ENCODE measurements at places on chromosomes 3 and 15.

DNA sequence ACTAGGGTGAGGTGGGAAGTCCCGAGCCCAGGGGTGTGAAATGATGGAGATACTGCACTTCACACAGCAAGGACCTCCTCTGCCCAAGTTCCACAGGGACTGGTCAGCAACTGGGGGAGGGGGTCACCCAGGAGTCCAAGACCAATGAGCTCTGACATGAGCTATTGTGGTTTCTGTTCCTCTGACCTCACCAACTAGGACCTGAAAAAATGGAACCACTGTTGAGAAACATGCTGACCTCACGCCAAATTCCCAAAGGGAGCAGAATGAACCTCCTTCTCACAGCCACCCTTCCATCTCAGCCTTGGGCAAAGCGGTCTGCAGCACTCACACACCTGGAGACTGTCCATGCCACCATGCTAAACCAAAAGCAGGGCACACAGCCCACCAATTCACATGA is 69.3 kb downstream of the LRIG1 start:
- DNase-seq: no peak

- DNase-seq: peak; percentile 36
Observed at GRCh38 chr3:124078953-124079911, 87.3 kb upstream of the ROPN1 start.

GRCh38 chr3:179560791-179561190 is 1.9 kb upstream of the ACTL6A start:
- DNase-seq: no peak

DNA sequence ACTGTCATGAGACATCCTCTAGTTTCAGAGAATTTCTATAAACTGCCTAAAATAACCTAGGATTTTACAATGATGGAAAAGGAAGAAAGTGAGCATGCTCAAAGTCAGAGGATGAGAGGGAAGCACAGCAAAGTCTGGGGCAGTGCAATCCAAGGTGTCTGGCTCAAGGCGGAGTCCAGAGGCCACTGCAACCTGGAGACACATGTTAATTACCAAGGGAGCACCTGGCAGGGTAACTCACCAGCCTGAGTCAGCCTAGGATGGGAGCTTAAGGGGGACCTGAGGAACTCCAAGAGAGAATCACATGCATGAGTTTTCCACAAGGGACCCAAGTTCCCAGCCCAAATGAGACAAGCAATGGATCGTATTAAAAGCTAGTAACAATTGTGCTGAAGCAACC is 49.8 kb downstream of the PLD1 start:
- no peak for DNase-seq

DNA sequence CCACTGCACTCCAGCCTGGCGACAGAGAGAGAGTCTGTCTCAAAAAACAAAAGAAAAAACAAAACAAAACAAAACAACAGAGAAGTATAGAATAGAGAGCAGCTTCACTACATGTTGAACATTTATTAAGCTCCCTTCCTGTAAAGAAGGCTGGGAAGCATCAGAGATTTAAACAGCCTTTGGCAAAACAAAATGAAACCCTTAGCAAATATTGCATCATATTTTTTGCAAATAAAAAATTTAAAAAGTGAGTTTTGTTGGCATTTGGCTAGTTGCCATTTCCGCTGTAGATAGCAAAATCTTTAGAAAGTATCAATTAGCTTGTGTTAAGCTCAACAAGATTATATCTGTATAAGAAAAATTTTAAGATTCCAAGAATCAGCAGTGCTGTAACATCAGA is 151.2 kb downstream of the SERPINI1 start:
- DNase-seq: no peak

DNA sequence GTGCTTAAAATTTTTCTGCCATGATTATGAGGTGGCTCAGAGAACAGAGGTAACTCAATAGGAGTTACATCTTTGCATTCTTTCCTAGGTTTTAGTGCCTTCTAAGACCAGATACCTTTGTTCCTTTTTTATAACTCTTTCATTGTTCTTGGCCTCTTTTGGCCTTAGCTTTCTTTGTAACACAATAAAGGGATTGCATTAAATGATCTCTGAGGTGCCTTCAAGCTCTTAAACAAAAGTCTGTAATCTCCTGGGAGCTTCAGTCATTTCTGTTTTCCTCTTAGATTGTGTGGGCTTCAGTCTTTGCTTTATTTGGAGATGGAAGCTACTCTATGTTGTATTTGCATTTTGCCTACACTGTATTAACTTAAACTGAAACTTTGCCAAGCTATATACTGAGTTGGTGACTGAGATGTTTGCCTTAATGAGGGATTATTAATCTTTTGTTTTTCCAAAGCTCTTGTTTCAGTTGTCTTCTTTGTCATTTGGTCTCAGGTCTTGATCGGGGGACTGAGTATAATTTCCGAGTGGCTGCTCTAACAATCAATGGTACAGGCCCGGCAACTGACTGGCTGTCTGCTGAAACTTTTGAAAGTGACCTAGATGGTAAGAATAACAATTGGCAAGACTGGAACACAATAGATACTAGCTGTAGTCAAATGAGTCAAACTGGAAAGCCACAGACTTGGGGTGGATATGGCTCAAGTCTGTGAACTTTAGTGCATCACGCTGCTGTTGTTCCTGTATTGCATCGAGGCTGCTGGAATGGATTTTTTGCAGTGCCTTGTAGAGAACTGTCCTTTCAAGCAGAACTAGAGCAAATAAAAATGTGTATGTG is 110.3 kb downstream of the HCN4 start:
- DNase-seq: no peak

DNA sequence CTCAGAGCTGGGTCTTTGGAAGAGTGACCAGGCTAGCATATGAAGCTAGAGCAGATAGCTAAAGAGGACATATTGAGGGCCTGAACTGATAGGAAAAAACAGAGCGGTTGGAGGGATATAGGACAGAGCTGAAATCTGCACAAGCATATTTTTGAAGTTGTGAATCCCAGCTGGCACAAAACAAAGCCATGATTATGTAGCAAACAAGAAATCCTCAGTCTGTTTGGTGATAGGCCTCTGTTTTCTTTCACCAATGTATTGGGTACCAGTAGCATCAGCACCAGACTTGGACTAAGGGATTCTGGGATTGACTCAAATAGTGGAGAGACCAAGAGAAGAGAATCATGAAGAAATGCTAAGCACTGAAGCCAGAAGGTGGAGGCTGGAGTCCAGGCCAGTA is 151.0 kb downstream of the FAM43A start:
- no peak for DNase-seq

DNA sequence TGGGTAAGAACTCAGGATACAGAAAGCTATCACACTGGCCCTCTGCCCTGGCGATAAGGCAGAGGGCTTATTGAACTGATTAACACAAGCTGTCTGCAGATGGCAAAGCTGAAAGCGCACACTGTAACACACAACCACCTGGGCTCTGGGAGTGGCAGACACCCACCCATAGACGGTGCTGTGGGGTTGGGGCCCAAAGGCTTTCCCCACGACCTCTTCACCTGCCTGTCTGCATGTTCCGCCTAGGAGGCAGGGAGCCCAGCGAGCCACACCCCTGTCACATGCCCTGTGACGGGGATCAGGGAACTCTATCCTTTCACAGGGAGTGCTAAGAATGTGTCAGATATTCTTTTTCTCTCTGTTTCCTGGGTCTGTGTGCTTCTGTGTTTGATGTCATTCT is 12.1 kb upstream of the TFG start:
- no peak for DNase-seq

DNA sequence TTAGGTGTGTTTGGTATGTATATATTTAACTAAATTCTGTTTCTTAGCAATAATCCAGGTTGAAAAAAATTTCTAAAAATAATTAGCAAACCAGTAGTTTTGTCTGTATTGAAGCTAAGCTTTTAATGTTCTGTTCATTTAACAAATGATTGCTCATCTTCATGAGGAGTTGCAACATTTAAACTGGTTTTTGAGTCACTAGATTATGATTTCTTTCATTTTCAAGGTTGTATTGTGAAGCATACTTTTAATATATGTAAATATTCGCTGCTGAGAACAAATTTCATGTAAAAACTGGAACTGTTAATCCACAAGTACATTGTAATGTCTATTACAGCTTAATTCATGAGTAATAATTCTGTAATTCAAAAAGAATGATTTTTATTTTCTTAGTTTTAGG is 192.7 kb downstream of the MBNL1 start:
- DNase-seq: no peak
